ENCODE measurements at places on chromosomes 12 and 14. TPM values are rescaled to one million over a fixed set of nuclear protein-coding genes. Genes with fewer than 3 reads are reported as not detected.

GRCh38 chr12:107066691-107067090, 26.7 kb downstream of the CRY1 start:
- DNase-seq, result no peak

- no peak for DNase-seq
Measured at GRCh38 chr14:103337794-103338193, 3.8 kb downstream of the EIF5 start.

DNA sequence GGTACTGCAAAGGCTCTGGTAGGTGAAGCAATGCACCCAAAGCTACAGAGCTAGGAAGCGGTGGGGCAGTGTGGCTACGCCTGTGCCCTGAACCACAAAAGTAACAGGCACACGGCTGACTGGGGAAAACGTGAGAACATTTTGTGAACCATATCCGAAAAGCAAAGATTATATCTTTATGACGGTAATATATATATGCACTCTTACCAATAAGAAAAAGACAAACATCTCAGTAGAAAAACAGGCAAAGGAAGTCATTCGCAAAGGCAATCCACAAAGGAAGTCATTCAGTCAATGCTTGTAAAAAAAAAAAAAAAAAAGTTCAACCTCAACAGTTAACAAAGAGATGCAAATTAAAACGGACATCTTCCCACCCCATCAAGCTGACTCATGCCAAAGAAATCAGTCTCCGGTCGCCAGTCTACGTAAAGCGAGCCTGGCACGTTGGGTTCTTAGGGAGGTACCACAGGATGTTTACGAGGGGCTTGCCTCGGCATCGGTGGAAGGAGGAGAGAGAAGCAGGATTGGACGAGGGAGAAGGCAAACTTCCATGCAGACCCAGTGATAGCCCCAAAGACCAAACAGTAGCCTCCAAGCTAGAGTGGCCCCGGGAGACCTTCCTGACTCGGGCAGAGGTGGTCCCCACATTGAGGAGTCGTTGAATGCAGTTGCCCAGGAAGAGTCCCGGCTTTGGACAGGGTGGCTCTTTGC, 39.4 kb upstream of the PPP2R5C start:
- no peak for DNase-seq

DNA sequence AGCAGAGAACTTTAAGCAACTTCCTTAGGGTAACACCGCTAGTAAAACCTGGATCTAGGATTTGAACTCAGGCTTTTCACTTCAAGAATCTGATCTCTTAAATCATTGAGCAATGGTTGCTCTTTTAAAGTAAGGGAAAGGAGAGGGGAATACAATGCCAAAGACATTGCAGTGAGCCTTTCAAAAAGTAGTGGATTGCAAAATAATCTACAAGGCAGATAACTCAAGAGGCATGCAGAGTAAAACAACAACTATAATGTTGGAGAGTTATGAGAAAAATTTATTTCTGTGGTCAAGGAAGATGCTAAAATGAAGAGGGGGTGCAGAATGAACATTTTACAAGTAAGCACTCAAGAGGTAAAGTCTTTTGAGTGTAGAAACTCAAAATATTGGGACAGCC, 432.6 kb downstream of the C12orf50 start:
- DNase-seq, result no peak

DNA sequence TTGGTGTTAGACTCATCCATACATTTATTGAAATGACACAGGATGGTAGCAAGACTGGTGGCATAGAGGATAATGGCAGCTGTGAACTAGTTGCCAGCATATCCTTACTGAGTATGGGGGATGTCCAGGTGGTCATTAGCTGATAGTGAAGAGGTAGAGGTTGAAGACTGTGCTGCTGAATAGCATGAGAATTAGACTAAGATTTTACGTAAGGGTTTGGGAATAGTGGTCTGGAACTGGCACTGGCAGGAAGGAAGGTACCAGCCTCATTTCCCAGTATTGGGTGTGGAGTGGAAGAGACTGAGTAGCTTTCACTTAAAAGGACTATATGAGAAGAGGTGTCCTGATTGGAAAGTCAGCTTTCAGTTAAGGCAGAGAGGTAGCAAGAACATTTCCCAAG, 6.5 kb downstream of the ERC1 start:
- no peak for DNase-seq

- no peak for DNase-seq
Measured at GRCh38 chr12:96769400-96769799, 137.7 kb upstream of the NEDD1 start.

DNA sequence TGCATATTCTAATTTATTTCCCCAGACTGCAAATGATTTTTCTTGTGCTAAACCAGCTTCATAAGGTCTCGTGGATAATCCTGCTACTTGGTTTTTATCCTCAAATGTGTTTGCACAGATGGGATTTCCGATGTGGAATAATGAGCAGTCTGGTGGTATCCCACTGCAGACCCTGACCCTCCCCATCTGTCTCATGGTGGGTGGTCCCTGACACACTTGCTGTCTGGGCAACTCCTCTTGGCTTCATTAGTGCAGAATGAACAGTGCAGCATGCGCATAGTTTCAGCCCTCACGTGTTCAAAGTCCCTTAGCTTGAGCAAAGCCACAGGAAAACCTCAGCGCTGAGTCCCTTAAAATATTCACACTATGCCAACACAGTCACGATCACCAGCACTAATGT, 996.5 kb downstream of the AACS start:
- DNase-seq, result no peak

GRCh38 chr14:21525962-21526671, at the start of gene SALL2:
SALL2 (minus strand) TSS chr14:21526346; CDS start chr14:21526127, 219 bp downstream.
- peak; percentile 82 for DNase-seq

- no peak for DNase-seq
Measured at GRCh38 chr12:9943240-9943639, 11.1 kb upstream of the CLEC2A start.

DNA sequence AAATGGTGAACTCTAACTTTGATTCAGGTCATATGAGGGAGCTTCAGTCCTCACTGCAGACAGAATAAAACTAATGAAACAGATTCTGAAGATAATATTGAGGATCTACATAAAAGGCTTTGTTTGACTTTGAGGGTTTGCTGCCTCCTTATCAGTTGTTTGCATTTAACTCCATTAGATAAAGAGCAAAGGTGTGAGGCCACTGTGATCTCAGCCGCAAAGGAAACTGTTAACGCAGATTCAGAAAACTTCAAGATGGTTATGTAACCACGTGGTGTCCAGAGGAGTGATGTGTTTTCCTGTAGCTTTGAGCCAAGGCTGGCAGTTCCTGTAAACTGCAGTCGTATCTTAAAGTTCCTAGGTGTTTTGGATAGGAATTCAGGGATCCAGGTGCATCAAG, 67.8 kb downstream of the METTL25 start:
- DNase-seq, result no peak

The MORN3 gene
- 0.19 TPM for total RNA-seq

The ABCD4 gene
- total RNA-seq, result 35.6 TPM

The CACNA2D4 gene
- 7.3 TPM for total RNA-seq

The KRT74 gene
- not detected for total RNA-seq
